ENCODE measurements at places on chromosomes 4 and X.

DNA sequence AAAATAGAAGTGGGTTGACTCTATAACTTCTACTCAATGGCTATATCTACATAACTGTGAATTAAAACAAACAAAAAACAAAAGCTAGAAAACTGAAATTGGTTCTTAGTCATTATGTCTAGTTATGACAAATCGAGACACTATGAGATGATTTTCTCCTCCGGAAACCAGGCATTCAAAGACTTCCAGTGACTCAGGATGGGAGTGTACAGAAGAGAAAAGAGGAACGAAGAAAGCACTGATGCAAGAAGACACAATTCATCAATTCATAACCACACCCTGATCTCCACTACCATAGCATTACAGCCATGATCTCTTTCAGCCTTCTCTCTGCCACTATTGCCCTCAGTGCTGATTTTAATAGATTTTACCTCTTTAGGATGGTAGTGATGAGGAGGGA is 253.6 kb downstream of the CBLL2 start:
- DNase-seq, result peak; percentile 12

DNA sequence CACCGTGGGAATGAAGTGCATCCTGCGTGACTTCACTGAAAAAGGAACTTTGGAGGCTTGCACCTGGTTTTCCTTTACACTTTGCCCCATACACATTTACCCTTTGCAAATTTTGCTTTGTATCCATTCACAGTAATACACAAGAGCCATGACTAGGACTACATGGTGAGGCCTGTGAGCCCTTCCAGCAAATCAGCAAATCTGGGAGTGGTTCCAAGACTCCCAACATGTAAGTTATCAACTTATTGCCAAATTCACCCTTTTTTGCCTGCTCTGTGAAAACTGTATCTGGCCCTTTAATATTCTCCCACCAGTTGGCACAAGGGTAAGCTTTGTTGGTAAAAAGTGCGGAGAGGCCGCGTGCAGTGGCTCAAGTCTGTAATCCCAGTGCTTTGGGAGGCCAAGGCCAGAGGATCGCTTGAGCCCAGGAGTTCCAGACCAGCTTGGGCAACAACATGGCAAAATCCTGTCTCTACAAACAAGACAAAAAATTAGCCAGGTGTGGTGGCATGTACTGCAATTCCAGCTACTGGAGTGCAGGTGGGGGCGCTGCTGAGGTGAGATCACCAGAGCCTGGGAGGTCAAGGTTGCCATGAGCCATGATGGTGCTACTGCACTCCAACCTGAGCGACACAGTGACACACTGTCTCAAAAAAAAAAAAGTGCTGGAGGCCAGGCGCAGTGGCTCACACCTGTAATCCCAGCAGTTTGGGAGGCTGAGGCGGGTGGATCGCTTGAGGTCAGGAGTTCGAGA is 5.0 kb downstream of the PRMT9 start:
- DNase-seq, result no peak

DNA sequence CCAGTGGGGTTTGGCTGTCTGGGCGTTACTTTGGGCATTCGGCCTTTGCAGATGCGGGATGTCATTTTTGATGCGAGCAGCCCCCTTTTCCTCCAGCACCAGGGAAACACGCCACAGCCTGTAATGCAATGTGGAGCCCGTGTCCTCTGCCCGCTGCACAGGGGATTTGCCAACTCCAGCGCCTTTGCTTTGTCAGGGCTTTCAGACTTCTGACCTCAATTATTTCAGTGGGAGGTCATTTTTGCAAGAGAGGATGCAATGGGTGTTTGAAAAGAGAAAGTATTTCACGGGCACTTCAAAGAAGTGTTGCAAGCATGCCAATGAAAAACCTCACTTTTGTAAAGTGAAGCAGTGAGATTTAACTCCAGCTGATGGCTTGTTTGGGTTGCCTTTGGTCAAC is 11.5 kb downstream of the CLCN4 start:
- DNase-seq, result no peak

DNA sequence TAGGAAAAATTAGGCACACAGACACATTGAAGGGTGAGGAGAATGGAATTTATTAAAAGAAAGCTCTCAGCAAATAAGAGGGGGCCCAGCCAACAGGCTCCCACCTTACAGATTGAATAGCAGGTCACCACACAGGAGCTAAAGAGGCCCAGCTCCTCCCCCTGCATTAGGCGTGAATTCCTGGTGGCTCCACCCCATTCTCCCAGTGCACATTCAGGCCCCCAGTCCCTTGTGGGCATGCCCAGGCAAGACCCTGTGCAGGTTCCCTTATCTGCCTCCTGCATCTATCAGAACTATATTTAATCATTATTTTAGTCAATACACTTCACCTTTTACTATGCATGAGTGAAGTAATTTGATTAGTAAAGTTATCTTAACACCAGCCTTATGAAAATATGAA is 856.3 kb upstream of the NDST4 start:
- no peak for DNase-seq

DNA sequence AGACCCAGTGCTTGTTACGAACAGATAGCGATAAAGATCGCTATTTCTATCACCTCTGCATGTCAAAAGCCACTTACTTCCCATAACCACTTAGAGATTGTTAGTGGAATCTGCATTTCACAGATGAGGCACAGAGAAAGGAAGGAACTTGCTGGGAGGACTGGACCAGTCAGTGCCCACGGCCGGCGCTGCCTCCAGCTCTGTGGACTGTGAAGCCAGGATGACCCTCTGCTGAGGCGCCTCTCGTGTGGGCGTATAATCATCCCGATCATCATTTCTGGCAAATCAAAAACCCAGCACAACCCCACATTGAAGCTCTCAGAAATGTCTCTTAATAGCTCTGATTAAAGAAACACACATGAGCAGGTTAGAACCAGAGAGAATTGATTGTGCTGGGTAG is 61.5 kb upstream of the ADRA2C start:
- no peak for DNase-seq

All from foreskin melanocyte (primary cell).